Epithelial cell of esophagus (primary cell): ENCODE measurements at places on chromosomes 4 and X.

DNA sequence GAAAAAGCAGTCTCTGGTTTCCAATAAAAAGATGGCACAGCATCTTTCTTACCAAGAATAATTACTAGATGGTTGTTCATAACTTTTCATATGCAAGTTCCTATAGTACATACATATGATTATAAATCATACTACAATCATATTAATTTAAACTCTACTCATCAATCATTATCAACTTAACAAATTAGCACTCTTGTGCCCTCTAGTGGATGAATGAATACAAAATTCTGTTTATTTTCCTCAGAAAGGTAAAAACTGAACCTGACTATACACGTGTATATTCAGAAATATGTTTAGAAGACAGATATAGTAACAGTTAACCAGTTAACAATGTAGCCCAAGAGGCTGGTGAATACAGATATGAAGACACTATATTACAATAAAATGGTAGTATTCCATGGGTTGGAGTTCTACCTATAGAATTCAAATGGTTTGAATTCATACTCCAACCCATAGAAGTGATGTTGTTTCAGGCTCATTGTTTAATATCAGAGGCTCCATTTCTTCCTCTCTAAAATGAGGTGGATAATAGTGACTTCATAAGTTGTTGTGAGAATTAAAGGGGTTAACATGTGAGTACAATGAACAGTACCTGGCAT, 100.0 kb downstream of the ADAMTS3 start:
- DNase-seq, result peak; percentile 57

- no peak for DNase-seq
Observed at GRCh38 chrX:150502979-150503897, 65.2 kb upstream of the MTM1 start.

GRCh38 chr4:108561116-108561515, 59.3 kb upstream of the RPL34 start:
- DNase-seq, result no peak

GRCh38 chrX:108271397-108271787, 166.8 kb downstream of the COL4A6 start:
- no peak for DNase-seq

- no peak for DNase-seq
Observed at GRCh38 chr4:78707268-78707667, 68.9 kb upstream of the BMP2K start.

DNA sequence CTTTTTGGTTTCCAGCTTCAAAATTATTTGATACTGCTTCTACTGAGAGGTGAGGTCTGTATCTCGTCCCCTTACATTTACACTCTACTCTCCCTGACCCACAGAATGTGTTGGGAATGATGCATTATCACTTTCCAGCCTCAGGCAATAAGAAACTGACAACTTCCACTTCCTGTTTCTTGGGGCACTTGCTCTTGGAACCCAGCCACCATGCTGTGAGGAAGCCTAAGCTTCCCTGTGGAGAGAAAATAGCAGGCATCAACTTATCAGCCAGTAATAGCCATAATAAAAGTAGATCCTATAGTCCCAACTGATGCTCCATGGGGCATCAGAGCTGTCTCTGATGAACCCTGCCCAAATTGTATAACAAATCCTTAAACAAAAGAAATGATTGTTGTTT, 32.6 kb downstream of the RELL1 start:
- DNase-seq, result peak; percentile 51

- DNase-seq, result peak; percentile 95
Observed at GRCh38 chr4:99763635-99764101, 53.0 kb upstream of the DAPP1 start.

DNA sequence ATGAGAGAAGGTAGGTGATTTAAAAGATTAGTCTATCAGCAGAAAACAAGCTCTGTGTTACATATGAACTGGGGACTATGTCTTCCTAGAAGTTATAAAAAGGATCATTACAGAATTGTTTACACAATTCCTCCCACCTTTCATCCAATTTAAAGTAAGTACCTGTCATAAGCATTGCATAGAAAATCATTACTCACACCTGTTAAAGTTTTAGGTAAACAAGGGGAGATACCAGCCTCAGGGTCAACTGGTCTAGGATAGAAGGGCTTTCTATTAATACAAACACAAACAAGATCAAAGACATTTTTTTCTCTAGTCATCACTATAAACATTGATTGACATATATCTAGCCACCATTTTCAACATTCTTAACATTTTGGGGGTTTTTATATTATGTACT, 333.9 kb downstream of the ARHGAP24 start:
- DNase-seq, result no peak

GRCh38 chr4:118337954-118338353, 14.8 kb downstream of the PRSS12 start:
- peak; percentile 32 for DNase-seq

- DNase-seq, result no peak
Observed at GRCh38 chrX:20432746-20433387, 166.2 kb upstream of the RPS6KA3 start.

DNA sequence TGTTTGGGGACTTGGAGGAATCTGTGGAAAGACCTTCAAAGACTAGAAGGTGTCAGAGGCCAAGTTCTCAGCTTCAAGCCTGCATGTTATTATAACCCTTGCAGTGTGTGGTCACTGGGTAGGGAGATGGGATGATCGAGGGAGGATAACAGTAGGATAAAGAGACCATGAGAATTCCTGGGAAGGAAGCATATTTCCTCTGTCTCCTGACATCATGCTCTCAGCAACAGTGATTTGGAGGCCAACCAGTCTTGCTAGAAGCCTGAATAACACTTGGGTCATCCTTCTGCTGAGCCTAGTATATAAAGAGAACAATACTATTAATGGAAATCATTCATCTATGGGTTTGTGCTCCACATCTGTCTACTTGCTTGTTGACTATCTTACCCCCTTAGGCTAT, 40.9 kb upstream of the ANXA3 start:
- DNase-seq, result no peak

DNA sequence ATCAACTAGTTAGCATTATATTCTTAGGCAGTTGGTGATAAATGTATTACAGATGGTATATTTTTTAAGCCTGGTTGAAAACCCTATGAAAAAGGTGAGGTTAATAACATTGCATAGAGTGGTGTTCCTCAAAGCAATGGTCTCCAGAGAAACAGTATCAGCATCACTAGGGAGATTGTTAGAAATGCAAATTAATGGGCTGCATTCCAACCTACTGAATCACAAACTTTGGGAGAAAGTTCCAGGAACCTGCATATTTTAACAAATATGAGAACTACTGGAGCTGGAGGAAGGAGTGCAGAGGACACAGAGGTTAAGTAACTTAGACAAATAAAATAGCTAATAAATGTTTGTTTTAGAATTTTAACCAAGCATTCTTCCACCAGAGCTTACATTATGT, 166.9 kb upstream of the PCDH10 start:
- no peak for DNase-seq

- DNase-seq, result peak; percentile 83
Observed at GRCh38 chrX:11341274-11342201, 48.3 kb downstream of the AMELX start.

GRCh38 chrX:119194621-119195020, 41.5 kb upstream of the PGRMC1 start:
- peak; percentile 5 for DNase-seq

- peak; percentile 94 for DNase-seq
Observed at GRCh38 chrX:109270580-109271484, 211.1 kb downstream of the GUCY2F start.

DNA sequence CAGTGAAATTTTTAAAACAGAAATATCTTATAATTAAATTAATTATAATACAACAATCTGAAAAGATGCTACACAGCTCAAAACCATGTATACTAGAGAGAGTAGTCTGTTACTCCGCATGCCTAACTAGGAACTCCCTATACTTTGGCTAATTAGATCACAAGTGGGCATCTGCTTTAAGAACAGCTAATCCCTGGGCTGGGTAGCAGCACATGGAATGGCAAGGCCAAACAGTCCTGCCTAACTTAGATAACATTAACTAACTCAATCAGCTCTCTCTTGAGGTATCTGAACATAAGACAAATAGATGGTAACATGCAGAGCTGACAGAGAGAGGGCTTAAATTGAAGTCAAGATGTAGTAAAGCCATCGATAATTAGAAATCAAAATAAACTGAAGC, 9.9 kb downstream of the CHIC2 start:
- no peak for DNase-seq

DNA sequence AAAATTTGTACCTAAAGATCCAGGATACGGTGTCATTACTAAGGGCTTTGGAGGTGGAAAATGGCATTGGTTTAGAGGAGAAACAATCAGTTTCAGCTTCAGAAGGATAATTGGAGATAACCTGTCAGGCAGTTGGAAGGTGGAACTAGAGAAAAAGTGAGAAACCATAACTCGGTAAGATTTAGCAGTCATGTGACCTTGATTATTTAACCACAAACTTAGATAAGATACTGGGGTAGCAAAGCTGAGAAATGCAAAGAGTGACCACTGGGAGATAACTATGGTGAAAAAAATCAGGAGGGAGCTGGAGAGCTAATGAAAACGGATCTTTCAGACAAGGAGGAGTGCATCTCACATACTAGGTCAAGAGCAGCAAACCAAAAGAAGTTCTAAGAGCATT, 58.3 kb upstream of the SMARCA5 start:
- DNase-seq, result no peak

DNA sequence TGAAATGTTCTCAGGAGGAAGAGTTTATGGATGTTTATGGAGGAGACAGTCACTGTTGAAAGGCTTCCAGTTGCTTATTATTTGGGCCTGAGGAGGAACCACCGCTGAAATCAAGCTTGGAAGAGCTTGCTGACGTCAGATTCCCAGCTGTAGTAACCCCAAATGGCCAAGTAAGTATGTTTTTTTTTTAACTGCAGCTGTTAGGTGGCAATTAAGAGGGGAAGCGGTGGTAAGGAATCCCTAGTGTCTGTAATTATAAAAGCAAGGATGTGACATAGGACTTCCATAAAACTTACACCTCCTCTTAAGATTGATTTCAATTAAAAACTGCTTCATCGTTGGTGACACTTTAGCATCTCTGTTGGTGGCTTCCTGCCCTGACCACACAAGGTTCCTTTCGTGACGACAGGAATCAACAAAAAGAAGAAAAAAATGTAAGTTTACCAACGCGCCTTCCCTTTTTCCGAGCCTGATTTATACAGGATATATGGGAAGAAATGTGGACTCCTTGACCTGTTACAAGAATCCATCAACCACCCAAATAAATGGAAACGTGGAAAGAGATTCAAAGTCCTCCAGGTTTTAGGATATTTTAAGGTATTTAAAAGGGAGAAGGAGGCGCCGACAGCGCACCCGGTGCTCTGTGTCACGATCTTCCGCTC, 884 bp downstream of the RELL1 start:
- DNase-seq, result peak; percentile 26

- DNase-seq, result peak; percentile 63
Observed at GRCh38 chrX:153766098-153766817, 2.2 kb downstream of the PLXNB3 start.

DNA sequence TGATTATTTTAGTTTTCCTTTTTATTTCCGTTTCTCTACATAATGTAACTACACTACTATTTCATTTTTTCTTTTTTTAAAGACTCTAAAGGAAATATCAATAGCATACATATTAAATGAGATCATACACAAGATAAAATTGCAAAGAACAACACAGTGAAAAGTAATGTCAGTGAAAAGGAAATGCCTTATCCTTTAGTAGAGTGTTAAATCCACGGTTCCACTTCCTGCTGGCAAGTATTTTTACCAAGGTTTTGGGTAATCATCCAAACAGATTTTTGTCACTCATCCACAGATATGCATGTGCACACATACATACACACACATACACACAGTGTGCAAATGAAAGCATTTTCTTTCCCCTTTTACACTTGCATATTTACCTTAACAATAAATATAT, 548.9 kb downstream of the PPP4R3C start:
- DNase-seq, result no peak

GRCh38 chr4:98522062-98522461, 136.3 kb downstream of the TSPAN5 start:
- DNase-seq, result no peak

DNA sequence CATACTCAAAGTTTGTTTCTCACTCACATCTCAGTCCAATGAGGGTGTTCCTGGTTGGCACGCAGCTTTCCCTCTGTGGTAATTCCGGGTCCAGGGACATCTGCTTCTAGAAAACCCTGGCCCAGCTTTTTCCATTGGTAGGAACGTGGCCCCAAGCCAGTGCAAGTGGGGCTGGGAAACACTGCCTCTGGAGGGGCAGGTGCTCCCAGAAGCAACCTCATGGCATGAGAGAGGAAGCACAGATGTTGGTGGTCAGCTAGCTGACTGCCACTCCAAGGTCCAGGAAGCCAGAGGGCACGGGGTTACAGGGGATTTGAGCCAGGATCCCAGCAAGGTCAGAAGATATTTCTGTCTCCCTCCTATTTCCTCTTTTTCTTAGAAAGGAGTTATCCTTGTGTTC, 47.5 kb downstream of the DCTD start:
- no peak for DNase-seq

DNA sequence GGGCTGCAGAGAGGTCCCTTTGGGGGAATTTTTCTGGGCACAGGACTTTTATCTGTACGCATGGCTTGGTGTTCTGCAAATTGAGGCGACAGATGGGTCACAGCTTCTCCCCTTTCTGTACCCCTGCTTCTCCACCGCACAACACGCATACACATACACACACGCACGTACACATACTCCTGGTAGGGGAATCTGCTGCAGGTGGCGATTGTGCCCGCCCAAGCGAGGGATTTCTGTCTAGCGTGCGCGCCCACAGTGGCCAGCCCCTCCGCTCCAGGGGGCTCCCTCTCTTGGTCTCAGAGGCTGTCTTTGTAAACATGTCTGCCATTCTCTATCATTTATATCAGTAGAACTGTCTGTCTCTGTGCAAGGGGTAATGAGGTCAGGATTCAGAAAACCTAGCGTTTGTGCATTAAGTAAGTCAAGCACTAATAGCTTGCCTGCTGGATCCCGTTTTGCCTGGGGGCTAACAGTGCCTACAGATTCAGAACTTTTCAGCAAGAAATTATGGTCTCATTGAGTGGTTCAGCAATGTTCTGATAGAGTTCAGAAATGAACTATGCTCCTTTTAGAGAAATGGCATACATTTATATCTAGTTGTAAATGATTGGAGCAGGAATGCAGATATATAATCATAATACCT, 2.2 kb downstream of the GRID2 start:
- no peak for DNase-seq

DNA sequence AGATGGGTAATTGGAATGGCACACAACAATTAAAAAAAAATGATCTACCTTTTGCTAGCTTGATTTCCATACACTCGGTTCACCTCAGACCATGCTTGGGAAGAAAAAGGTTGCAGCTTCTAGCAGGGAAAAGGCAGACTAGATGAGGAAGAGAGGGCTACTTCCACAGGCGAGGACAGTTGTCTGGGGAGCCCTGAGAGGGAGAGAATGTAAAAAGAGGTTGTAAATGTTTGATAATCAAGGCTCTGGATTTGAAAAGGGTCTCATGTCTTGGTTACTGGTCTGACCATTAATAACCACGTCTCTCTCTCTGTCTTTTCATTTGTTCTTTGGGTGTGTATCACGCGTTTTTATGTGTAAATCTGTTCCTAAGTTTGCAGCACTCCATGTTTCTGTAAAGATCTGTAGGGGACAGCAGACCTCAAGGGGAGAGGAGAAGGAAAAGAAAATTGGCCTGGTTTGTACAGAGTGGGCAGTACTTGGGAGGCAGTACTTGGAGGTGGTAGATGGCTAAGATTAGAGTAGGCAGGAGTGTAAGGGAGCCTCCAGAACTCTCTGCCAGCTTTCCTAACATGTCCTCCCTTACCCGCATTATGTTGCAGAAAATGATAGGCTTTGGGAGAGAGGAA, 750 bp downstream of the ARMCX5 start:
- peak; percentile 1 for DNase-seq

- DNase-seq, result no peak
Observed at GRCh38 chr4:153247116-153247490, 42.9 kb downstream of the TRIM2 start.
